ENCODE measurements at places on chromosomes 7 and 10.

- DNase-seq: no peak
Measured at GRCh38 chr7:149573519-149573918, 75.9 kb upstream of the ZNF746 start.

GRCh38 chr10:91127341-91128082, 93.0 kb upstream of the PCGF5 start:
- DNase-seq: peak; percentile 4

- no peak for DNase-seq
Measured at GRCh38 chr7:94252971-94253370, 141.7 kb upstream of the COL1A2 start.

- DNase-seq: no peak
Measured at GRCh38 chr7:54917613-54918391, 101.0 kb upstream of the EGFR start.

DNA sequence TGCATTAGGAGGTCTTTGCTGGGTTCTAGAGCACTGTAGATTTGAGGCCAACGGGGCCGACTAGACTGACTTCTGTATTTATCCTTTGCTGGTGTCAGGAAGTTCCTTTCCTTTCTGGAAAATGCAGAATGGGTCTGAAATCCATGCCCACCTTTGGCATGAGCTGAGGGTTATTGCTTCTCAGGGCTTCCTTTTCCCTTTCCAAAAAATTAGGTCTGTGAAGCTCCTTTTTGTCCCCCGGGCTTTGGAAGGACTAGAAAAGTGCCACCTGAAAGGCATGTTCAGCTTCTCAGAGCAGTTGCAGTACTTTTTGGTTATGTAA, 675 bp downstream of the IL6 start:
- DNase-seq: no peak

DNA sequence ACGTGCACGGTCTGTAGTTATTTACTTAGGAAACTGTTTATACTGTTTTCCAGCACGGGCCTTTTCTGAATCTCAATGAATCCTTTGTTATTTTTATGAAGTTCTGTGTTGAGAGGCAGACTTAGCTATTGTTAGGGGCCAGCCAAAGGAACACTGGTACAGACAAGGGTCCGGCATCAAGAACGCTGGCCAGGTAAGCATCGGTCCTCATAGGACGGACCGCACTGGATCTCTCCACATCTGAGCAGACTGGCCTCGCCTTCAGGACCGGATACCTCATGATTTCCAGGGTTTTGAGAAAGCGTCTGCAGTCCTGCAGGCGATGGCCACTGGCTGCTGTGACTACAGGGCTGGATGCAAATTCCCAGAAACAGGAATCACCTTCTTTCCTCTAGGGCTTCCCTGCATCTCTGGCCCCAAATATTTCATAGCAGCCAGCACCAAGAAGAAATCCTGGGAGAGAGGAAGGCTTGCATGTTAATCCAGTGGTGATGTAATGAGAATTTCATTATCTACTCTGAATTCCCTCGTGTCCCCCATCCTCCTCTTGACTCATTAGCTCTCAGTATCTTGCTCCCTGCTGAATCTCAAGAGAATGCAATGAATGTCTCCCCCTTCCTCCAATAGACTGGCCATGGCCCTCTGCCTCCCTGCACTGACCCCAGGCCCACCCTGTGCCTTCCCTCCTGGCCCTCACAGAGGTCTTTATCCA, 325.4 kb upstream of the NPVF start:
- DNase-seq: no peak

DNA sequence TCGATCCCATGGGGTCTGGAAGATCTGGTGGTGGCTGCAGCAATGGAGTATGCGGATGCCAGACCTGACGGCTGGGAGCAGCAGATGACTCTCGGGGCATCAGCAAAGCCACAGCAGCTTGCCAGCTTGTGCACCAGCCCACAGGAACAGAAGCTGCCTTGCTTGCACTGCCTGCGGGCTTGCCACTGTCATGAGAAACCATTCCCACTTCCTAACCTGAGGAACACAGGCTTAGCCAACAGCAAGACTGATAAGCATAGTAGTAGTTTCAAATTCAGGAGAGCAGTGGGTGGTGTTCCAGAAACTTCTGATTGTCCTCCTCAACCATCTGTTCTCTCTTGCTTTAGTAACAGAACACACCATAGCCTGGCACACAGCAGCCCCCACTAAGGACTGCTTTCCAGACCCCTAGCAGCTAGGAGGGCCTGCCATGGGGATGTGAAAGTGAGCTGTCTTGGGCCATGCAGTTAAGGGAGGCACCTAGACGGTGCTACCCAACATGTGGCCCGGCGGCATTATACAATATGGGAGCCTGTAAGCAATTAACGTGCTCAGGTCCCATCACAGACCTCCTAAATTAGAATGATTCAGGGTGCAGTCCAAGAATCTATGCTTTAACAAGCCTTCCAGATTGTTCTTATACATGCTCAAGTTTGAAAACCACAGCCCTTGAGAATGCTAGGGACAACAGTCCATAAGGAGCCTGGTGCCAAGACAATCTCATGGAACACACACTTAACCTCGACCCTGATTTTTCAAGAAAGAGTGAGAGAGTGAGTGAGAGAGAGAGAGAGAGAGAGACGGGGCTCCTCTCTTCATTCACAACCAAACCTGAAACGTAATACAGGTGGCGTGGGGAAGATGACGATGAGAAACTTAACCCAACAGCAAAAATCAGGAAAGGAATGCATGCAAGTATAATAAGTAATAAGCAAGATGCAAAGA, 7.1 kb downstream of the ANXA11 start:
- DNase-seq: no peak

- DNase-seq: peak; percentile 36
Measured at GRCh38 chr10:115355162-115355760, 262.1 kb downstream of the ATRNL1 start.

DNA sequence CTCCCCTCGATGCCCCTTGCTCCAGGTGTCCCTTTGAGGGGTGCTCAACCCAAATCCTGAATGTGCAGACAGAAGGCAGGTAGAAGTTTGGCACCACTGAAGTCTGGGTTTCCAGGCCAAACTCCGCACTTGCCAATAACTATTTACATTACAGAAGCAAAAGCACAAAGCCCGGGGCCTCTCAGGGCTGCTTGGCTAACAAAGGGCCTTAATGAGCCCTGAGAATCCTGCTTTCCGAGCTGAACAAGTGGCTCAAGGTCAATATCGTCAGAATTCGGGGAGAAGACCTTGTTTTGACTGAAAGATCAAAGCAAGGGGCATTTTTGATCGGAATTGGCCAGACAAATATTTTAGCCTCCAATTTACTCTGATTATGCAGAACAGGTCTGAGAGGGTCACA, 189.9 kb downstream of the HERPUD2 start:
- no peak for DNase-seq

GRCh38 chr7:110612680-110613079, 478.2 kb upstream of the LRRN3 start:
- no peak for DNase-seq

DNA sequence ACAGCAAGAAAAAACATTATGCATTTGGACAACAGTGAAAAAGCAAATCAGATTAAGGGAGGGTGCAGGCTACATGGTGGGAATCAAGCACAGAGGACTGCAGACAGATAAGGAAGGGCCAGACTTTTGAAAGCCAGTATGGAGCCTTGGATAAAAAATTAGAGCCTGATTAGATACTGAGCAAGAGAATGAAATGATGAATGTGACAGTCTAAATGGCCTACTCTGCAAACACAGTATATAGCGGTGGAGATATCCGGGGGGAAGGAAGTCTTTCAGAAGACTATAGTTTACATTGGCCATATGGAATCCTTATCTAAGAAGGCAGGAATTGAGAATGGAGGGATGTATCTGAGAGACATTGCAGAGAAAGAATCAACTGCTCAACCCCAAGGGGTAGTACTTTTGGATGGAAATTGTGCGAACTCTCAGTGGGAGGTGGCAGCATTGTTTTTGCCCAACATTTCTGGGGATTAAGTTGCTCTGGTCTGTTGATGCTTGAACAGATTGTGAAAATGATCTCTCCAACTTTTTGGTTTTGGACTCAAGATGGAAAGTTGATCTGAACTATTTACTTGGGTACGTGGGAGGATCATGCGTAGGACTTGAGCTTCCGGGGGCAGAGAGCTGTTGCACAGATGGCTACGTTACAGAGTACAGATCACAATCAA, 39.4 kb upstream of the CHCHD3 start:
- no peak for DNase-seq

GRCh38 chr7:28483908-28484605, 71.7 kb downstream of the CREB5 start:
- peak; percentile 58 for DNase-seq

- DNase-seq: no peak
Measured at GRCh38 chr7:13421776-13422175, 567.7 kb downstream of the ETV1 start.

DNA sequence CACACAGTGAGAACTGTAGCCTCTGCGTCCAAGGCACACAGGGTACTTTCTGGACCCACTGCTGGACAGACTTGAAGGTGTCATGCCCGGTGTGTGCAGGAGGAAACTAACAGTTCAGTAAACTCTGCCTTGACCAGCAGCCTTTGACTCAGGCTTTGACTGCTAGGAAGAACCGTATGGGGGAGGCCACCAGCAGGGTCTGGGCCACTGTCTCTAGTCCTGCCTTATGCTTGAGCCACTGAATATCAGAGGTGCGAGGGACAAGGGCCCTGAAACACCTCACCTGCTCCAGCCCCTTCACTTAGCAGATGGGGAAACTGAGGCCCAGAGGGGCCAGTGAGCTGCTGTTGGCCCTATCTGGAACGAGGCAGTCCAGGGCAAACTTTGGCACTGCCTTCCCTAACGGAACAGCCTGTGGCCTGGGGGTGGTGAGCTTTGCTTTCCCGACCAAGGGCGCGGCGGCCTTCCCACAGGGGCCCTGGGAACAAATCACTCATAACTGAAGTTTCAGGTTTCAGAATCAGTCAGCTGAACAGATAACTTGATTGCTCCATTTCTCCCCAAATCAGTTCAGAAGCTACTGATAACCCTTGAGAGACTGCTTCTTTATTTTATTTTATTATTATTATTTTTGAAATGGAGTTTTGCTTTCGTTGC, 130.0 kb downstream of the FAM53B start:
- no peak for DNase-seq

- no peak for DNase-seq
Measured at GRCh38 chr7:135723411-135723810, 4.6 kb downstream of the SLC13A4 start.

GRCh38 chr7:351681-352480, 61.9 kb downstream of the FOXL3 start:
- DNase-seq: no peak

- DNase-seq: no peak
Measured at GRCh38 chr10:132306864-132307751, 642 bp downstream of the STK32C start.

DNA sequence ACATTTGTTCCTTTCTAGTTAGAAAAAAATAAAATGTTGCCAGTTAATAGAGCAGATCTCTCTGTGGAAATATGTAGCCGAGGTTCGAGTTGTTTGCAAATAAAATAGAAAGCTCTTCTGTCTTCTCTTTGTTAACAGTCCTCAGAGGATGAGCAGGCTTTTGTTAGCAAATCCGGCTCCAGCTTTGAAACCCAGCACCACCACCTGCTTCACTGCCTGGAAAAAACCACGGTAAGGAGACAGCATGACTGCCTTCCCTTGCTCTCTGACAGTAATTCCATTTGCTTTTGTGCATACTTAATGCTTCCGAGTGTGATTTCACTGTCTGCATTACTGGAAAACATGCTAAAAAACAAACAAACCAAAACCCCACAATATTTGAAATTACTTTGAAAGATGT, 115.6 kb downstream of the TSPAN12 start:
- DNase-seq: no peak

DNA sequence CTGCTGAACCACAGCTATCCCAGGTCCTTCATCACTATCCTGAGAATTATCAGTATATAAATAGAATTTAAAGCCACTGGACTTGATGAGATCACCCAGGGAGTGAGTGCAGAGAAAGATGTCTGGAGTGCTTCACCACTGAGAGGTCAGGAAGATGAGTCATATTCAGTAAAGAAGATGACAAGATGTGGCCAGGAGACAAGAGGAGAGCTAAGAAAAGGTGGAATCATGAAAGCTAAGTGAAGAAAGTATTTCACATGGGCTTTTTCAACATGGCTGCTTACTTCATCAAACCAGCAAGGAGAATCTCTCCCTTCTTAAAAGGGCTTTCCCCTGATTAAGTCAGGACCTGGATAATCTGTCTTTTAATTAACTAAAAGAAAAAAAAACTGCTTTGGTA, 9.1 kb upstream of the PRKAR2B start:
- peak; percentile 89 for DNase-seq

DNA sequence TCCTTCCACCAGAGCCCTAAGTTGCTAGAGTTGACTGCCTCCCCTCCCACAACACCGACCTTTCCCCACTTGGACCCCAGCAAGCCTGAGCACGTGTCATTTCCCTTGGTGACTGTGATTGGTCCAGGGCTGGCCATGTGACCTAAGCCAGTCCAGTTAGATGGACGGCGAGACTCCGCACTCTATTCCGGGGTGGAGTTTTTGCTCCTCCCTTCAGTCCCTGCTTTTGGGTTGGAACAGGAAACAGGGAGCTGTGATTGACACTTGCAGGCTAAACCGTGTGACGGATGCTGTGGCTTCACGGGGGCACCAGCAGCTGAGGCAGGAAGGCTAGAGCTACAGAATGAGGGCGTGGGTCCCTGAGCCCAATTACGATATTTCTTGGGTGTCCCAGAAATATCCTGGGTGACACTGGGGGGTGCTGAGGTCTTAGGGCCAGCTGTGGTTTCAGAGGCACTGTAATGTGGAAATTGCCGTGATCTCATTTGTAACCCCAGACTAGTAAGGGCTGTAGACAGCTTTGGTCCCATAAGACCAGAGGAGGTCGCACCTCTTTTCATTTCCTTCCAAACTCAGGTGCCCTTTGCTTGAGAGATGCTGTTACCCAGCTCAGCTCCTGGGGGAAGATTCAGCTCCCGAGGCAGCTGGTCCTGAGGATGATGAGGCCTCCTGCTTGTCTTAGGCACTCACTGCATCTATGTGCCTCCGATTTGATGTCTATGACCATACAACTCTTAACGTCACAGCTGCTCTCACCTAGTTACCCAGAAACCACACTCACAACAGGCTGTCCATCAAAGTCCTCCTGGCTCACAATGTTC, 102.7 kb upstream of the NPTX2 start:
- DNase-seq: no peak

DNA sequence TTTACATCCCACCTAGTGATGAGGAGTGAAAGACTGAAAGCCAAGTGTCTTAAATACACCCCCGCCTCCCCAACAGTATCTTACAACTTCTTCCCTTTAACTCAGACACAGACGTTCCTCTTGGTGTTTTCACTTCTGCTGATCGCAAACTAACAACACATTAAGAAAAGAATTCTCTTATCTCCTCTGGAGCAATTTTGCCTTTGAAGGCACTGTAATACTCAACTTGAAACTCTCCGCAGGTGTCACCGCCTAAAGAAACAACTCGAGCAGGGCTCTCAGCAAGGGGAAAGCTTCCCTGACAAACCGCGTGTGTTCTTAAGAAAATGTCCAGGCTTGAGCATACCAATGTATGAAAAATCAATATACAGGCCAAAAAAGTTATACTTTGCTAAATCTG, 452 bp downstream of the SEMA3C start:
- no peak for DNase-seq

DNA sequence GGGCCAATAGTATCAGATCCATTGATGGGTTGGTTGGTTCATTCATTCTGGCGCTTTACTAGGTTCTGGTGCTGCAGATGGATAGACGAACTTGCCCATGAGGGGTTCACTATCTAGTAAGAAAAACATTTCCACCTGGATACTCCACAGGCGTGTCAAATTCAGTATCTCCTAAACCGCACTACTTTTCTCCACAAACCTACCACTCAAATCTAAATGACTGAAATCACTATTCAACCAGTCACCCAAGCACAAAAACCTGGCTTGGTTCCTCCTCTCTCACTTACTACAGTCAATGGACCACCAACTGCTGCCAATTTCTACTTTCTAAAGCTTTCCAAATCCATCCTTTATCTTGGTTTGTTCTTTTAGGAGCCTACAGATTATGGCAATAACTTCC, 572 bp downstream of the AGK start:
- DNase-seq: no peak

All from foreskin fibroblast (primary cell).